Naive B cell (primary cell): ENCODE measurements at places on chromosomes 12 and 14.

- DNase-seq, result no peak
Observed at GRCh38 chr14:92336363-92336762, 13.4 kb downstream of the SLC24A4 start.

DNA sequence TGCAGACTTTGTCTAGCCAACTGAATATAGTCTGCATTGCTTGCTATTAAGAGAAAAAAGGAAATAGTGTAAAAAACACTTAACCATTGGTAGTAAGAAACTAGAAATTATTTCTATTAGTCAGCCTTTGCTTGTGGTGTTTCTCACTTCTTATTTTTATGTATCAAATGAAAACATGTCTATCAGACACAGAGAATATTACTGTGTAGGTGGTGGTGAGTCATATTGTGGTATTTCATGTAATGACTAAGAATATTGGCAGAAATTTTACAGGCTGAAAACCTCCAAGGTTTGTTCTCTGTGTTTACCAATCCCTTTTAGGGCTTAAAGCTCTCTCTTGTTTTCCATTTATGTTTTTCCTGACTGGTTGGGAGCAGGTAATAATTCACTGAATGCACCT, 87.2 kb downstream of the DAAM1 start:
- no peak for DNase-seq

DNA sequence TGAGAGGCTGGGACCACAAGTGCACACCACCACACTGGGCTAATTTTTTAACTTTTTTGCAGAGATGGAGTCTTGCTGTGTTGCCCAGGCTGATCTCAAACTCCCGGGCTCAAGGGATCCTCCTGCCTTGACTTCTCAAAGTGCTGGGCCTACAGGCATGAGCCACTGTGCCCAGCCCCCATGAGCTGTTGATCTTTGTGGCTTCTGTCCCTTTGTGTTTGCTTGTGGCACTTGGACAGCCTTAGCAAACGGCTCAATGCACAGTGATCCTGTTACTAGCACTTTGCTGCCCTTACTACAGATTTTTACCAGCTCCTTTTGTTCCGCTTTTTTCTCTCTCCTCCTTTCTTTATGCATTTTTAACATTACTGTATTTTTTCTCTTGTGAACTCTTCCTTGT, 25.3 kb upstream of the EVL start:
- no peak for DNase-seq

- no peak for DNase-seq
Observed at GRCh38 chr14:61641914-61642613, 53.2 kb upstream of the HIF1A start.

DNA sequence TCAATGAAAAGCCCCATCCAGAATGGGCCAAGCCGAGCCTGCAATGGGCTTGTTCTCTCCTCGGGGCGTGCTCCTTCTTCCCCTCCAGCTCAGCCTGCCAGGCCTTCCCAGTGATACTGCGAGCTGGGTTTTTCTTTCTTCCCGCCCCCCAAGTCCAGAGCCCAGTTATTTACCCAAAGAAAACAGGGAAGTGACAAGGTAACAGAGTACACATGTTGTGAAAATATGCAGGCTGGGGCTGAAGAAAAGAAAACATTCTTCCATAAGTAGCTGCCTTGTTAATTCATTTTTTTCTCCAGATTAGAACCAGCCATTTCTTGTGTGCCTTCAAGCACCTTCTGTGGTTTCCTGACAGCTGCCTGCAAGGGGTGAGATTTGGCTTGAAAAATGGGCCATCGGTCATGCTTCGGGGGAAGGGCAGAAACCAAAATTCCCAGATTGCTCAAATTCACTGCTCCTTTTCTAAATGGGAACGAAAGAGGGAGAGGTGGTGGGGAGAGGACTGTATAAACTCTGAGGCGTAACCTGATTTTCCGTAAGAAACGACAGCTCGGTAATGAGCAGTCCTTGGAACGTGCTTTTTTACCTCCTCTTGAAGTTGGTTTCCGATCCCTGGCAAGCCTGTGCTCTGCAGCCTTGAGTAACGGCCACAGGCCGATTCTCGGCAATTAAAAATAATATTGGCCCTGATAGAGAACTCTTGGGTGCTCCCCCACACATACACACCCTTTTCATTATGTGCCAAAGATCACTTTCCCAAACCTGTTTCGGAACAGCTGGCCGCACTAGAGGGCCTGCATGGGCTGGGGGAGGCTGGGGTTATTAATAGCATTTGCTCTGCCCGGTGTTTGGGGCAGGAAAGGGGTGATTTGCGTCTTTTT, 229.4 kb downstream of the ZFP36L1 start:
- no peak for DNase-seq

DNA sequence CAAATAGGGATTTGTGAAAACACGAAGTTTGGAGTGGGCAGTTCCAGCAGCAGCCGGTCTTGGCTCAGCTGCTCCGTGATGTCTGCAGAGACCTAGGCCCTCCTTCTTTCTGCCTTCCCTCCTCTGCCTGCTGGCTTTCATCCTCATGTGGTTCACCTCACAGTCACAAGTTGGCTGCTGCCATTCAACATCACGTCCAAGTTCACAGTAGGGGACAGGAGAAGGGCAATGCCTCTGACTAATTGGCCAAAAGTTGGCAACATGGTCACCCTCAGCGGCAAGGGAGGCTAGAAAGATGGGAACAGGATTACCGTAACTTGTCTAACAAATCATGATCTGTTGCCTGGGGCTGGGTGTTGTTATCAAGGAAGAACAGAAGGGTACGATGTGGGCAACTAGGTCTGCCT, 7.8 kb upstream of the CACNA2D4 start:
- no peak for DNase-seq

GRCh38 chr14:68487805-68488590, 304.9 kb downstream of the ZFP36L1 start:
- no peak for DNase-seq

DNA sequence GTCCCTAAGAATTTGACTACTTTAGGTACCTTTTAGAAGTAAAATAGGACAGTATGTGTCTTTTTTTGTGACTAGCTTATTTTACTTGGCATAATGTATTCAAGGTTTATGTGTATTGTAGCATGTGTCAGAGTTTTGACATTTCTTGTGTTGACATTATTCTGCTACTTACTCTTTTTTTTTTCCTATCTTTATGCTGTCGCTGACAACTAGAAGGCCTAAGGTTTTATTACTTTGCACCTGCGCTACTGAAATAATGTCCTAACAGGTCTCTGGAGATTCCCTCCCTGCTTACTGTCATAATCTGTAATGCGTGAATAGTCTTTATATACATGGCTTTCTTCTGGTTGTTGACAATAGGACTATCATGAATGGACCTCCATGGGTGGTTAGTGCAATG, 43.0 kb downstream of the PDE3A start:
- DNase-seq, result no peak

DNA sequence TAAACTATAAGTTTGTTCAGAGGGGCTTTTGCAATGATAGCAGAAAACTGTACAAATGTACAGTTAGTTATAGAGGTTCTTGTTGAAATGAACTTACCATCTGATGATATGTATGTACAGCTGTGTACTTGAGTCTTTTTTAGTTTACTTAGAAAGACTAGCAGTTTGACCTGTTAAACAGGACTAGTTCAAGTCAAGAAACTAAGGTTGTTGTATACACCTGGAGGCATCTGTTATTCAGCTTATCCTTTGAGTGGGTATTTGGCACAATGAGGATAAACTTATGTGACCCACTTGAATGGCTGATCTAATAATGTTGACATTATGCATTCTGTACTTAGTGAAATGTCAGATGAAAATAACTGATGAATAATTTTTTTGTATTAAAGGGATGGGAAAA, 13.4 kb downstream of the MTERF2 start:
- DNase-seq, result no peak

- no peak for DNase-seq
Observed at GRCh38 chr14:40987481-40987880, 619.2 kb upstream of the LRFN5 start.

- DNase-seq, result no peak
Observed at GRCh38 chr12:69324797-69325466, 23.2 kb upstream of the LYZ start.

DNA sequence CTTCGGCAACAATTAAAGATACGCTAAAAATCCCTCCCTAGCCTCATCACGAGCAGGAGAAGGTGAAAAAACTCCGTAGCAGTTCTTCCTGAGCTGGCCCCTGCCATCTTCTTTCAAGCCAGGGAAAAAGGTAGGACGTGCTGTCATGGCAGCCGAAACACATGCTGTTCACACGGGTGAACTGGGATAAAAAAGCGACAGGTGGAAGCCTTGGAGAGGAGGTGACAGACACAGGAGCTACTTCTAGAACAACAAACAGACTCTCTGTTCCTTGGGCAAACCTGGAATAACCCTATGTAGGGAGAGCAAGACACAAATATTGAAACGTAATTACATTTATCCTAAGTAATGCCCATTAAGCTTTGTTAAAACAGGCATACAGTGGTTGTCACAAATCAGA, 81.3 kb downstream of the KCNK10 start:
- DNase-seq, result no peak

DNA sequence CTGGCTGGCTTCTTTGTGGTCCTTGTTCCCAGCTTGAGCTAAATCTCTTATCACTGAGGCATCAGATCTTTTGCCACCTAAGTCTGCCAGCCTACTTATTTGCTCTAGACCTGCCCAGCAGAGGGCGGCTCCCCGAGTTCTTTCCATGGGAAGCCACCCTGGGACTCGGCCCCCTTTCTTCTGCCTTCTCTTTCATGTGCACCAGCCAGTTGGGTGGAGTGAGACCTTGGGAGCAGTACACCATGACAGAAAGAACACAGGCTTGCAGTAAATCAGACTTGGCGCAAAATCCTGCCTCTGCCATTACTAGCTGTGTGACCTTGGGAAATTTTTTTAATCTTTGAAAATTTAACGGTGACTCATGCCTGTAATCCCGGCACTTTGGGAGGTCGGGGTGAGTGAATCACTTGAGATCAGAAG, 7.4 kb downstream of the SMAGP start:
- no peak for DNase-seq

DNA sequence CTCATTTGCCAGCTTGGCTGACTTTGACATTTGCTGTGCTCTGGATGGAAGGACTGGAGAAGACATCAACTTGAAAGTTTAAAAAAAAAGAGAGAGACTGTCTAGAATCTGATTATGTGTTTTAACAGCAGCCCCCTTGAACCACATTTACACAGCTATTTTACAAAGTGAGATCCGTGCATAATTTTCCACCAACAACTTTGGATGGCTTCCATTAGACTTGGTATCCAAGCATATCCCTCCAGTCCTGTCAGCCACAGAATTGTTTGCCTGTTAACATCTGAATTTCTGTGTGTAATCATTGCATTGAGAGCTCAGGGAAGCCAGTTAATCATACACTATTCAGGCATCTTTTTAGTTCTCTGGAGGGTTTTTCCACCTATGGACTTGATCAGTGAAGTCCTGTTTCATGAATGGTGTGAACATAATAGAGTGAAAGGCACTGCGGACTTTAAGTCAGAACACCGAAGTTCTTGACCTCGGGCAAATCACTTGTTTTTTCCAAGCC, 93.7 kb downstream of the SAMD4A start:
- DNase-seq, result no peak

- no peak for DNase-seq
Observed at GRCh38 chr14:95547272-95547625, 12.4 kb downstream of the GLRX5 start.

DNA sequence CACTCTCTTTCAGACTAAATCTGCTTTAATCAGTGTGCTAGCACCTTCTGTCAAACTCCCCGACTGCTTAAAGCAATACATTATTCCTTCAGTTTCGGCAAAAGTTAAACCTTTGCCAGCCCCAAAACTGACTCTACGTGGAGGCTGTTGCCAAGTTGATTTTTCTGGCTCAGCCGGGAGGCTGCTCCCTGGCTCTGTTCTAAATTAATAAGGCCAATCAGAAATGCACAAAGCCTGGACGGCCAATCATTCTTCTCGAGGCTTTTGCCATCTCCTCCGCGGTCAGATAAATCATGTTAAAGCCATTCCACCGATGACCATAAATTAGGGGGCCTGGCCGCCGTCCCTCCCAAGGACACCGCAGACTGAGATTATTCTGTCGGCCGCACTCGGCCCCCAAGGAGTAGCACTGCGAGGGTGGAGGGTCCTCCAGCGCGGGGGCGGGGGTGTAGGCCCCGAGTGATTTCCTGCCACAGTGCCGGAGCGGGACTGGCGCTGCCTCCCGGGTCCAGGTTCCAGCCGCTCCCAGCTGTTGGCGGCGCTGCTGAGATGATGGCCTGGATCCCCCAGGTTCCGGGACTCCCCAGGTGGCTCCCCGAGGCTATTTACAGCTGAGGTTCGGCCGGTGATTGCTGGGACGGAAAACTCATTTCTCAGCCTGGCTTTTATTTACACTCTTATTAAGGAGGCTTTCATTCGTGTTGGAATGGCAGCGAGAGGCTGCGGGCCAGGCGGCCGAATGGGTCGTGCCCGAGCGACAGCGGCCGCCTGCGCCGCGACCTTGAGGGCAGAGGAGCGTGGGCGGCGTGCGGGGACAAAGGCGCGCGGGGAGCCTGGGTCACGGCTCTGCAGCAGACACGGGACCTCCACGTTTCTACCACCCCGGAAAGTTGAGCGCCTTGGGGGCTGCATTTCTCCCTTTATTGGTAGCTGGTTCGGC, 165.1 kb downstream of the MON2 start:
- DNase-seq, result peak; percentile 20

- DNase-seq, result no peak
Observed at GRCh38 chr14:98174041-98174440, 1098.0 kb downstream of the BCL11B start.

GRCh38 chr12:63521706-63522105, 146.6 kb downstream of the DPY19L2 start:
- no peak for DNase-seq

- no peak for DNase-seq
Observed at GRCh38 chr14:101602466-101602840, 41.2 kb downstream of the DIO3 start.

GRCh38 chr12:74441872-74442271, 95.8 kb upstream of the ATXN7L3B start:
- no peak for DNase-seq

DNA sequence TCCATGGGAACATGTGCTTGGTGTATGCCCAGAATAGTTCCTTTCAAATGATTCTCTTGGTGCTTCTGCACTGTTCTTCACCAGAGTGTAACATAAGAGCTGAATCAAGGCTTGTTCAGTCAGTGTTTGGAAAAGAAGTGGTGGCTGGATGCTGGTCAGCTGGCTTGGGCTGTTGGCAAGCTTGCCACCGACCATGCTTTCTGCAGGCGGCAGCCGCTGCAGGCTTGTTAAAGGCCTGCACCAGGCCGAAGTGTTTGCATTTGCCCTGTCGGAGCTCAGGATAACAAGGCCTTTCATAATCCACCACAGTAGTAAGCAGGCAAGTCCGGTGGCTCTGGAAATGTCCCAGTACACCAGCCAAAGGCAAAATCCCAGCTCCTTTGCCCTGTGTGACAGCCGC, 26.9 kb downstream of the DAAM1 start:
- no peak for DNase-seq

GRCh38 chr12:114476159-114476558, 70.2 kb upstream of the TBX5 start:
- no peak for DNase-seq

DNA sequence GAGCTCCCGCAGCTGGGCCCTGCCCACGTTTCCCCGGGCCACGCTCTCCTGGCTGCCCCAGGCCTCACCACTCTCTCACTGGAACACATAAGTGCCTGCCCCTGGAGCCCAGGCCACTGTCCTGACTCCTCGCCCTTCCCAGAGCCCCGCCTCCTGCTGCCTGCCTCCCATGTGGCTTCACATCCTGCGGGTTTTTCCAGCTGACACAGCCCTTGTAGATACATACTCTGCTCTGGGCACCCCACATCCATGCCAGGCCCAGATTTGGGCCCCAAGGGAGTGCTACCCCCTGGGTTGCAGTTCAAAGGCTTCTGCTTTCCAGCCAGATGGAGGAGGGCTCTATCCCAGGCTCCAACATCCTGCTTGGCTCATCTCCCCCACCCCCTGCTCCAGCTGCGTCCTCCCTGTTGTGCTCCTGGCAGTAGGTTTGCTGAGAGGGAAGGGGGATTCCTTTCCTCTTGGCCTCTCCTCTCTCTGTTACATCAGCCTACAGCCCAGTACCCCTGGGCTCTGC, 60.1 kb downstream of the TSPAN9 start:
- no peak for DNase-seq
